ENCODE measurements at places on chromosomes 6 and 20. TPM values are rescaled to one million over a fixed set of nuclear protein-coding genes. Genes with fewer than 3 reads are reported as not detected.

CNKSR3 gene
- 29.6 TPM for total RNA-seq

NCOA5 gene
- 49.5 TPM for total RNA-seq

DNA sequence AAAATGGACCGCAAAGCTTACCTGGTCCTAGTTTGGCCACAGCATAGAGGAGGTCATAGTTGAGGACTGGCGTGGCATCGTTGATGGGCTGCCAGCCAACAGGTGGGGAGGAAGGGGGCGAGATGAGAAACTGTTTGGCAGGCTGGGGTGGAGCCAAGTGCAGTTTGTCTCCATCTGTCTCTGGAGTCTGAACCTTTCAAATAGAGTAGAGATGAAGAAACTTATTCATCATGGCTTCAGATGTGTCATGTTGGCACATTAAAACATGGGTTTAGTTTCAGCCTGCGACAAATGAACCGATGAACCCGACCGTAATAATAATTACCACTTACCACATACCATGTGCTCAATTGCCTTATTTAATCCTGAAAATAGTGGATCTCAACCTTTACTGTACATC lies 75.9 kb upstream of the ENPP5 start:
- DNase-seq = no peak

- no peak for DNase-seq
Measured at GRCh38 chr6:169783401-169783800, 32.0 kb downstream of the ERMARD start.

GRCh38 chr6:36678488-36679042 lies at the start of gene CDKN1A:
Gene CDKN1A (plus strand): TSS chr6:36678714. CDS start chr6:36684102, 5,388 bp downstream.
- peak; percentile 92 for DNase-seq

DNA sequence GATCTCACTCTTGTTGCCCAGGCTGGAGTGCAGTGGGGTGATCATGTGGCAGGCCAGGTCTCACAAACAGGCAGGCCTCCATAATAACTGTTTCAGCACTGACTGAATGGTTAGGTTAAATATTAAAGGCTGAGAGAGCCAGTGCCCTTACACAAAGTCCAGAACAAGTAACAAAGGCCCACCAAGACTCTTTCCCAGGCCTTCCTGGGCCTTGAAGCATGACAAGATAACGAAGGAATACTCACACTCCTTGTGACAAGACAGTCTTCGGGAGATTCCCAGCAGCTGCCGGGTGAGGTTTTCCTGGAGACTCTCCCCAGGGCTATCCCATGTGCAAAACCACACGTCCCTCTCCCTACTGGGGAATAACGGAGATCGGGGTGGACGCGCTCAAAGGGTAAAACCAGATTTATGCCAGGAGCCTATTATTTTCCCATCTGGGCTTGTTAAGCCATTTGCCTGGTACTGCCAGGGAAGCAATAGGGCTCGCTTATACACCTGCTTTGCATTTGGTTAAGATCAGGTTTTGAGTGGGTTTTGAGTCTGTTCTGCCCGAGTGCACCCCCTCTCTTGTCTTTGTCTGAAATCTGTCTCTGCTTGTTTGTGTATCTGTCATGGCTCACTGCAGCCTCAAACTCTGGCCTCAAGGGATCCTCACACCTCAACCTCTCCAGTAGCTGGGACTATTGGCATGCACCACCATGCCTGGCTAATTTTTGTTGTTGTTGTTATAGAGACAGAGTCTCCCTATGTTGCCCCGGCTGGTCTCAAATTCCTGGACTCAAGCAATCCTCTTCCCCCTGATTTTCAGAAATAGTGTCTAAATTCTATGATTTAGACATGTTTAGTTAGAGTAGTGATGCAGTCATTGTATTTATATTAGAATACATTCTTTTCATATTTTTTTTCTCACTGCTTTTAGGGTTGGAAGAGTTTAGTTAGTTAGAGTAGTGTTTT lies 1.4 kb upstream of the ENPP3 start:
- DNase-seq = no peak

DNA sequence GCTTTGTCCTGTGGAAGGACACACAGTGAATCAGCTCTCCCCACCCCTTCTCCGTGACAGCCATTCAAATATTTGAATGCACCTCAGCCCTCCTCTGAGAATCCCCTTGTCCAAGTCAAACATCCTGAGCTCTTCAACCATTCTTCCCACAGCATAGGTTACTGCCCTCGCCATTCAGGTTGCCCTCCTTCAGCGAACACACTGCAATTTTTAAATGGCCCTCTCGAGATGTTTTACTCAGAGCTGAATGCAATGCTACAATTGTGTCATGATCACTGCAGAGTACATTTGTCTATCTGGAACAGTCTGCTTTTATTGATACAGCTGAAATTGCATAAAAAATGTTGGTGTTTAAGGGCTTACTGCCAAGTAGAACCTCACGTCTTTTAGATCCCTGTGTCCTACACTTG lies 48.9 kb downstream of the SLC2A12 start:
- DNase-seq = no peak

Data from SJCRH30 (cell line).